Naive thymus-derived CD8-positive, alpha-beta T cell (primary cell): ENCODE measurements at places on chromosomes 6 and 20.

- DNase-seq, result no peak
Measured at GRCh38 chr6:85037221-85037620, 272.8 kb upstream of the TBX18 start.

DNA sequence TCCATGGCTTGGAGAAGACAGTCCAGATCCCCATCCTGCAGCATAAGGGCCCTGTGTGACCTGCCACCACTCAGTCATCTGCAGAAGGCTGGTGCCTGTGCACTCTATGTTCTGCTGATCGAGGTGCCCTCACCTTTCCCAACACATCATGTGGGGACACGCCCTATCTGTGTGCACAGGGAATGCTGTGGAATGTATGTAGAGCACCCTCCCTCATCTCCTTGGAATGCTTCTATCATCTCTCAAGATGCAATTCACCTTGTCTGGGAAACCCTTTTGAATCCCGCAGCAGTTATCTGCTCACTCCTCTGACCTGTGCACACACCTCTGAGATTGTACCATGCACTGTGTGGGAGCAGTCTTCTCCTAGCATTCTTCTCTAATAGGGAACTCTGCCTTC lies 207.2 kb upstream of the SSTR4 start:
- no peak for DNase-seq

DNA sequence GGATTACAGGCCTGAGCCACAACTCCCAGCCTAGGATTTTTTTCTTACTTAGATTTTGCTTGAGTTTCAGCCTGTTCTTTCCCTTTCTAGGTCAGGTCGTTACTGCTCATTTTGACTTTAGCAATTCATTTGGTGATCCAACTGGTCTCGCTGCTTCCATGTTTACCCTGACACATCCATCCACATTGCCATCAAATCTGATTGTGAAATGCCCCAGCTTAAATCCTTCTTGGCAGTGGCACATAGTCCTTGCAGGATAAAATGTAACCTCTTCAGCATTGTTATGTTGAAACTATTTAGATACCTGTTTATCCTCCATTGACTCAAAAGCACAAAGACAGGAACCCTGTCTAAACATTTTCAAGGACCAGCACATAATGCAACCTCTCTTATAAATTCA lies 77.2 kb downstream of the DNAH8 start:
- DNase-seq, result no peak

- DNase-seq, result no peak
Measured at GRCh38 chr6:786946-787763, 94.2 kb upstream of the EXOC2 start.

- no peak for DNase-seq
Measured at GRCh38 chr6:139605350-139605749, 230.9 kb upstream of the CITED2 start.

DNA sequence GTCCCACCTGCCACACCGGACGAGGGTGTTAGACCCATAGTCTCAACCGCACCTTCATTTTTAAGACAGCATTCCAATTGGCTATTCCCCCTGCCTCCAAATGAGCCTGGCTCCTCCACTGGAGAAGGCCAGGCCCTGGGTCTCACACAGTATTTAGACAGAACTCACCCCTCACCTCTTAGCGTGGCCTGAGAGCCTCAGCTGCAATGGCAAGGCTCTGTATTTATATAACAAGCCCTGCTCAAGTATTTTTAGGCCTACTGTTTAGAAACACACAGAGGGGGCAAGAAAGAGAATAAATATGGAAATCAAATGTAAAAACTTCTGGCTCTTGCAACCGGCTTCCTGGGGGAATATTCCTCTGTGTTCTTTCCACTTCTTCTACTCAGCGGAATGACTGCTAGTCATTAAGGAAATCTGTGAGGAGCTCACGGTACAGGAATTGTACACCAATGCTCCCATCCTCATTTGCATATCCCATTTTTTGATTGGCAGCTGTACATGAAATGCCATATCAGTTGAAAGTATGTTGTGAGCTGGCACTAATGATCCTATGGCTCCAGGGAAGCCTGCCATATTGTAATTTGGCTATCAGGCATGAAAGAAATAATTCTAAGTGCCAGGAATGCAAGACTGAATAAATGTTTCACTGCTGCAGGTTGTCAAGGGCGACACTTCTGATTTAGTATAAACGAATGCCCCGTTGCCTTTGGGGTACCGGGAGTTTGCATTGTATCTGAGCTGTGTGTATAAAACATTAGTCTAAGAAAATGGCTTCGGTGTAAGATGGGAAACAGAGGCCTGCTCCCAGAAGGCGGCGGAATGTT lies 207.5 kb downstream of the ZNF217 start:
- no peak for DNase-seq

GRCh38 chr6:39054577-39055142 lies 6.1 kb downstream of the GLP1R start:
- no peak for DNase-seq
